ENCODE measurements at places on chromosomes 2 and 18.

- DNase-seq, result no peak
Observed at GRCh38 chr2:52886556-52886955, 881.0 kb upstream of the CHAC2 start.

GRCh38 chr18:61025596-61025995 is 307.6 kb upstream of the CDH20 start:
- no peak for DNase-seq

GRCh38 chr18:37764541-37765288 is 199.1 kb upstream of the CELF4 start:
- no peak for DNase-seq

GRCh38 chr18:32511147-32511546 is 40.5 kb upstream of the GAREM1 start:
- no peak for DNase-seq

DNA sequence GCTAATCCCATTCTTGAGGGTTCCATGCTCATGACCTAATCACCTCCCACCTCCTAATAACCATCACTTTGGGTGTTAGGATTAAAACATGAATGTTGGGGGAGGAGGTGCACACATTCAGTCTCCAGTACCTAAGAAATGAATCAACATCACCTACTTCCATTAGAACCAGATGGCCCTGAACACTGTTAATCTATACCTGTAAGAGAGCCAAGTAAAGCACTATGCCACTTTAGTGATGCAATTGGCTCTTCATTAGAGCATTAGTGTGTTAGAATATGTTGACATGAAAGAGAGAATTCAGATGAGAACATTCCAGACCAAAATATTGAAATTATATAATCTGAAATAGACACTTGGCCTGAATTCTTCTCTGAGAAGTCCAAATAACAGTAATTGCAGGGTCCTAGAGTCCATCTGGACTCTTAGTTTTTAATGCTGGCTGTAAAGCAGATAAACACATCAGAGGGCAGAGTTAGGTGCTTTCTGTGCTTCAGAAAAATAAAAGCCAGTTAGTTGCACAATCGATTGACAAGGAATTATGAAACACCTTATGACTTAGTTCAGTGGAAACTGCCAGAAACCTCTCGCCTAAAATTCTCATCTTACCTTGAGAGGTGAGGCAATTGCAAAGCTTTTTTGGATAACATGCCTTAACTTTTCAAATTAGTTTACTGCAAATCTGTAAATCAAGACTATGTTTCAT is 923.7 kb downstream of the SLC4A3 start:
- no peak for DNase-seq

- DNase-seq, result no peak
Observed at GRCh38 chr2:217325816-217326215, 466.0 kb upstream of the TNP1 start.

GRCh38 chr2:225074366-225074765 is 32.1 kb upstream of the DOCK10 start:
- DNase-seq, result no peak

GRCh38 chr18:26488417-26489009 is 59.8 kb downstream of the KCTD1 start:
- no peak for DNase-seq

DNA sequence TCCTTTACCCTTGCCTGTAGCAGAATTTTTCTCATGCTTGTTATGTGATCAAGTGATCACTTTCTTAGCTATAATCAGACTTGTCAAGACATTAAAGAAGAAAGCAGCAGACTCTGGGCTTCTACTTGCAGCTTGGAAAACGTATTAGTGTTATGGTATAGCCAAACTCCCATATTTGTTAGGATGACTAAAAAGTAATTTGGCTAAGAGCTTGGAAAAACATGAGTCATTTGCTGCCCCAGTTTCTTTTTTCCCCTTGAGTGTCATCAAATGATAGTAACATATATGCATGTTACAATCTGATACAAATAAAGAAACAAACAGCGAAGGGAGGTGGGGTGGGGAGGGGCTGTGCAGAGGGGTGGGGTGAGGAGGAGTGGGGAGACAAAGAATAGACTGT is 155.5 kb downstream of the IKZF2 start:
- no peak for DNase-seq

DNA sequence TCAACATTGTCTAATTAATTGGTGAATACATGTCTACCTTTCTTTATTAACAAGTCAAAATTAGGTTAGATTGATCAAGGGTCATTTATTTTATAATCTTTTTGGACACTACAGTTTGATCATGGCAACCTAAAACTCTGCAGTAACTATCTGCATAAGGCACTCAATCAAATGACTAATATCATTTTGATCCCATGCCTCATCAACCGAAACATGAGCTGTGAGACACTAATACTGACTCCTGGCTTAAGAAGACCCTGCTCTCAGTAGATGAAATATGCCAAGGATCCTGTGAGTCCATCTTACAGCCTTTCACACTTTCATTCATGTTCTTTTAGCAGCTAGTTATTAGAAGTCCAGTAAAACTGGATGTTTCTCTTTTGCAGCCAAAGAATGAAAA is 169.4 kb upstream of the CAVIN2 start:
- DNase-seq, result no peak

GRCh38 chr2:219851801-219852481 is 224.5 kb downstream of the SLC4A3 start:
- no peak for DNase-seq

GRCh38 chr2:117833911-117834310 is 19.4 kb downstream of the DDX18 start:
- DNase-seq, result no peak

- DNase-seq, result peak; percentile 76
Observed at GRCh38 chr2:151637271-151637781, 97.0 kb downstream of the NEB start.

DNA sequence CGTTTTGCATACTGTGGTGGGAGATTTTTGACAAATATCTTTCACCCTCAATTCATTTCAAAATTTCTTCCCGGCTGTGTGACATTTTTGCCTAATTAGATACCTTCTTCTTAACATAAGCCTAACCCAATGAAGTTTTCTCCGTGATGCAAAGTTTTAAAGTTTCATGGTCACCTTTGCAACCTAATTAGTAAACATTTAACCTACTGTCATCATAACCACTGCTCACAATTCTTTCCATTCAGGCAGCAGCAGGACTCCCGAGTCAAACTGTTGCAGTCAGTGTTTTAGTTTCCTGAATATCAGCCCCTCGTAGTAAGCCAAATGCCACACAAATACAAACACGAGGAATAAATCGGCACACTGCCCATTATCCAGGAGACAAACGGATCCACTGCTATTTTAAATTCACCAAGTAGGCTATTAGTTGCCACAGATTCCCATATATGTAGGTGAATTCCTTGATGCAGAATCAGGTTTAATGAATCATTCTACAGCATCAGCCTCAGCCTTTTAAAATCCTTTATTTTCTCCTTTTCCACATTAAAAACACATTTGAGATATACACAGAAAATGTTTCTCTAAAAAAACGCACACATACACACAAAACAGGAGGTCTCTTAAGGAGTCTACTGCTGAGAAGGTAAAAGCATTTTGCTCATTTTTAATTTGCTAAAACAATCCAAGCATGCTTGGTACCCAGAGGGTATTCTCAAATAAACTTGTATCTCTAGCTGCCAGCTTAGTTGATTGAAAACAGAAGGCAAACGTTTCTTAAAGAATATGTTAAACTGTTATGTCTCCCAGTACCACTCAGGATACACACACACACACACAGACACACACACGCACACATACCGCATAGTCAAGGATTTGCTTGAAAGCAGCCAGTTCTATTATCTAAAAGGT is 106.5 kb upstream of the KCTD1 start:
- no peak for DNase-seq

DNA sequence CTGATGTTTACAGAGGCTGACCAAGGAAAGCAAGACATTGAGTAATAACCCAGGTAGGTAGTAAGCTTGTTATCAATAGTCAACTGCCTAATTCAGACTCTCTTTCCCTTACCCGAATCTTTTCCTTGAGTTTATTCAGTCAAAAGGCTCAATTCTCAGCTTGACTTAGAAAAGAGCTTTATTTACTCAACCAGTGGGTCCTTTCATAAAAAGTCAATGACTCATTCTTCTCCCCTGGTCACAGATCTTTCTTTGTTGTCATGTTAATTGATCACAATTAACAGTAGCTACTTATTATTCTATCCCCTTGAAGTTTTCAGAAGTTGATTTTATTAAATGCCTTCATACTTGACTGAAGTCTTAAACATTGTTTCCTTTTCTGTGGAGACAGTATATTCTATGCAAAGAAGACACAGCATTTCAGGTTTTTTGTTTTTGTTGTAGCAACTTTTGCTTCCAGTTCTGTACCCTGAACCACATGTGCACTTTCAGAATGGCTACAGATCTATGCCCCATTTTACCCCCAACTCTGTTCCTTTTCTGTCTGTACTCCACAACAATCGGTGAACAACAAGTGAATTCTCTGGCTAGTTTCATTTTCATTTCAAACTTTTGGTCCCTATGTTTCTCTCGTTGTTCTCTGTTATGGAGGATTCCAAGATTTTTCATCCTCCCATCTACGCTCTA is 428.3 kb downstream of the NCKAP5 start:
- DNase-seq, result no peak

GRCh38 chr2:164688896-164689419 is 67.7 kb upstream of the GRB14 start:
- no peak for DNase-seq

DNA sequence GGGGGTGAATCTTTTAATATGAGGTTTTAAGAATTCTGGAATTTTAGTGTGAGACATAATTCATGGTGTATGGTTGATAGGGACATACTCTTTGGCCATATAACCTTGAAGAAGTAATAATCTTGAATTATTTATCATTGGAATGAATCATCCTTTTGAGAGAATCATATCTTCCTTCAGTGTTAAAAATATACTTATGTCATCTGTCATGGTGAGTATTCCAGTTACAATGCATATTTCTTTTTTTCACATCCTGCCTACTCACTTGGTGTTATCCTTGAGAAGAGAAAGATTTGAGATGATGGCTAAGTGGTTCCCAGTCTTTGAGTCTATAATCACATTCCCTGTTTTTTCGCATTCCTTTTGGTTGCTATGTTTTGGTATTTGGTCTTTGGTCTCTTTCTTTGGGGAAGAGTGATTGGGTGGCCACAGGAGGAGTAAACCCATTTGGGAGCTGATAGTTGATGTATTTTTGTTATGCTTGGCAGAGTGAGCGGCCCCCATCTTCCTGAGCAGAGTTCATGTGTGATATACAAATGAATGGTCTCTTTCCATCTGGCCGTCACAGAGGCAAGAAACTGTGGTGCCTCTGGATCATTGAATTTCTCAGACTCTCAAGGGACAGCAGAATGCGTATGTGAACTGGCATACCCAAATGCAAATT is 21.6 kb downstream of the ASAP2 start:
- no peak for DNase-seq

- DNase-seq, result no peak
Observed at GRCh38 chr2:40373111-40373510, 78.8 kb downstream of the SLC8A1 start.

DNA sequence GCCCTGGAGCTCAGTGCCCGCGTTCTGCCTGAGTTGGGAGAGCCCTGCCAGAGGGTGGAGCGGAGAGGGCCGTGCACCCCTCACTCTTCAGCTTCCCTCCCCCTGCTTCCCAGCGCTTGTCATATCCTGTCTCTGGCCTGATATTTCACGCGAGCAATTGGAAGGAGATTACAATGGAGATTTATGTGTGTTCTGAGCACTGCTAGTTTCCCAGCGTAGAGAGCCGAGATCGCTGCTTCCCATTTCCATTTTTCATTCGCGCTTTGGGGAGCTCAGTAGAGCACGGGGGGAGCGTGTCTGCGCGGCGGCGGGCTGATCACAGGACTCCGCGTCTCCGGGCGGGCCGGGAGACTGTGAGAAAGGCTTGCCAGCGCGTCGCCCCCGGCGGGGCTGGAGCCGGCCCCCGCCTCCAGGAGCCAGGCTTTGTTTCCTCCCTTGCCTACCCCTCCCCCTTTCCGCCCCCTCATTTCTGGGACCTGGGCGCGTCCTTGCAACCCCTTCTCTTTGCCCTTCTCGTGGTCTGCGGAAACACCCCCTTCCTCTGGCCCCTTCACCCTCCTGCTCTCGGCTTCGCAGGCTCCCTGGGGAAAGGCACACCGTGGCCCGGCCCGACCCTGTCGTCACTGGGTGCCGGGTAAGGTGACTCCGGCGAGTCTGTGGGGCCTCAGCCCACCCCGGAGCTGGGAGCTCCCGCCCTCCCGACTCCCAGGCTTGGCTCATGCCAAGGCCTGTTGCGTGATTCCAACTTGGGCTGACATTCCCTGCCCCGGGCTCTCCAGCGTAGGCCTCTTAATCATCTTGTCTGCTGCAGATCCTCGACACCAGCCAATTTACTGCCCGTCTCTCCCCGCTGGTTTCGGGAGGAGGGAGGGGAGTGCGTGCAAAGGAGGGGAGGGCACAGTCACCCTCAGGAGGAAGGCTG is 5.8 kb downstream of the DLX2 start:
- peak; percentile 7 for DNase-seq

GRCh38 chr2:162116352-162116751 is 35.7 kb downstream of the GCG start:
- DNase-seq, result no peak

- no peak for DNase-seq
Observed at GRCh38 chr2:241546771-241547498, 11.6 kb upstream of the BOK start.

DNA sequence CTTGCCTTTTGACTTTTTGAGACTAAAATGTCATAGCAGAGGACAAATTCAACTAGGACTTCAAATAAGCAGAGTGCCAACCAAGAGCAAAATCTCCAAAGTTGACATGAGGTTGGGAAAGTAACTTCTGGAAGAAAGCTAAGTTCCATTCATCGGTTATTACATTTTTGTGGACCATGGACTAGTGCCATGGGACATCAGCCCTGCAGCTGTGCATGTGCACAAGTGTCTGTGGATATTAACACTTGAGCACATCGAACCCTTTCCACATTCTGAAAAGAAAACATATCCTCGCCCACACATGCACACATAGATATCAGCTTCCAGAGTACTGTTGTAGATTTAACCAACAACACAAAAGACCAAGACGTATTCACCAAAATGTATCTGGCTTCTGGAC is 262.6 kb downstream of the NYAP2 start:
- DNase-seq, result no peak

DNA sequence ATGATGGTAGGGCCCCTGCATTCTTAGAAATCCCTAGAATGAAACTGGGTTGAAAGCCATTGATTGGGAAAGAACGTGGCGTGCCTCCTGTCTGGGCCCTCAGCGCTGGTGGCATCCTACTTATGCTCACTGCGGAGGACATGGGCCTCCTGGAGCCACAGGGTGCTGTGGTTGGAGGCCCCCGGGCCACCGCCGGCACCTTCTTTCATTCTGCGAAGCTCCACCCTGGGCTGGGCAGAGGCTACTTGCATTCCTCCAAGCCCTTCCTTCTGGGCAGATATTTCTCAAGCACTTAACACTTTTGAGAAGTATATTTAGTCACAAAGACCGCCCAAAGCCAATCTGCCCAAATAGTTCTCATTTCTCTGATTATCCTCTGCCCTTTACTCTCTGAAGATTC is 311.9 kb downstream of the MYCN start:
- no peak for DNase-seq

DNA sequence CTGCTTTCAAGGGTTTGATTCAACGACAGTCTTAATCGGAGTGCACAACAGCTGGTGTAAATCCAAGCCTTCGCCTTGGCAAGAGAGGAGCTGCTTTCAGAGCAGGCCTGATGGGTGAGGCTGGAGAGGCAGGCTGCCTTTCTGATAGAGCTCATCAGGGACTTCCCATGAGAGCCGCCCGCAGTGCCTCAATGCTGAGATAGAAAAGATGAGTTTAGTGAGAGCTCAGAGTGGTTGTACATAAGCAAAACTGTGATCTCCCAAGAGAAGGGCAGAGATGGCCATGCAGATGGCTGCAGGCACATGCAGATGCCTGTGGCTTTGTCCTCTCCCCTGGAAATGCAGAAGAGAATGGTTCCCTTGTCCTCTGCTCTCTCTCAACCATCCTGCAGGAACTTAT is 122.1 kb downstream of the ARL4C start:
- no peak for DNase-seq

Data from CD4-positive, alpha-beta T cell treated with Interleukin-10 for 1 hour (primary cell).